ENCODE measurements at places on chromosomes 2 and 18.

DNA sequence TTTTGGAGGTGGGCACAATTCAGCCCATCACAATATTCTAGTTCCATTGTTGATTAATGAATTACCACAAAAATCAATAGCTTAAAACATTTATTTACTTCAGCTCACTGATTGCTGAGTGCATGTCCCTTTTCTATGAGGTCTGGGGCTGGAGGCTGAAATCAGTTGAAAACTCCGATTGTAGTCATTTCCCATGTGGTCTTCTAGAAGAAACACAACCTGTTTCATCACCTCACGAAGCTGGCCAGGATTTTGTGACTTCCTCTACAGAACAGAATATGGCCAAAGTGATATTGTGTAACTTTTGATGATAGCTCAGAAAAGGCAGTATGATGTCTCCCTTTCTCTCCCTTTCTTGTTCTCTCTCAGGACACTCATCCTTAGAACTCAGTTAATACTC lies 44.1 kb upstream of the CYRIA start:
- DNase-seq, result no peak

- DNase-seq, result no peak
Measured at GRCh38 chr2:196487417-196487816, 152.1 kb upstream of the CCDC150 start.

DNA sequence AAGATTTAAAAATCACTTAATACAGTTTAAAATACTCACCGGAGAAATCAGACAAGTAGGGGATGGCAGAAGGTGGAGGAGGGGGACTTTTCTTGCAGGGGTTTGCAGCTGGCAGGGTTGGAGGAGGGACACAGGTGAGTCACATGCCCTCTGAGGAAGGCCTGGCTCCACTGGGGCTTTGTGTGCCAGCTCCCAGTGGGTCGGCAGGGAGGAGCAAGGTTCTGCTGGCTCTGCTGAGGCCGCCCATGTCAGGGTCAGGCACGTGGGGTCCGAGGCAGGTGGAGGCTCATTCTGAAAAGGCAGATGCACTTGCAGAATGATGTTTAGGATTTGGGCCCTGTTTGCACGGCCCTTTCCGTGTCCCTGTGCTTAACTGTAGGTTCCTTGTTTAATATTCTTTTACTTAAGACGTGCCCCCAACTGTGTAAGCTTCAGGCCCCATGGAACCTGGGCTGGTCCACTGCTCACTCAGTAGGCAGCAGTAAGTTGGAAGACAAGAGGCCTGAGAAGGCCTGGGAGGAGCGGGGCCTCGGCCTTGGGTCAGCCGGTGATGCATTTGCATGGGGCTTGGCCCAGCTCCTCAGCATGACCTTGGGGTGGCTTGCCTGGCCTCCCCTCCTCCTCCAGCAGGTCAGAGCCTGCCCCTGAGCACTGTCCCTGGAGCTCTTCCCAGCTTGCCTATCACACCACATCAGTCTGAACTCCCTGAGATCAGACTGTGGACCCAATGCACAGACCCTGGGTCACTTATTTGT lies 141.0 kb downstream of the GLI2 start:
- DNase-seq, result no peak

GRCh38 chr2:237459741-237460174 lies 27.3 kb upstream of the MLPH start:
- DNase-seq, result no peak

- no peak for DNase-seq
Measured at GRCh38 chr2:222320436-222321395, 21.9 kb upstream of the PAX3 start.

DNA sequence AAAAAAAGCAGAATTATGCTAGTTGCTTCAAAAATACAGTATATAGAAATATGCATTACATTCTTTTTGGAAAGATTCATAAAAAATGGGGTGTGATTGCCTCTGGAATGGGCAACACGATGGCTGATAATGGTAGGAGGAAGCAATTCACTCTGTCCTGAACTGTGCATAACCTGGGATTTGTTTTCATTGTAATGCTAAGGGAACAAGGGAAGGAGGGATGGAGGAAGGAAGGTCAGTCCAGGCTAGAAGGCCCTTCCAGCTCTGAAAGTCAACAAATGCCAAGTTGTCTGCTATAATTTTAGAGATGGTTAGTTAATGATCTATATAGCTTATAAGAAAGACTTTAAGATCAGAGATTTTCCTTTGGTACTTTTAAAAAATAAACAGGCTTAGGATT lies 40.8 kb downstream of the BUB1 start:
- no peak for DNase-seq

DNA sequence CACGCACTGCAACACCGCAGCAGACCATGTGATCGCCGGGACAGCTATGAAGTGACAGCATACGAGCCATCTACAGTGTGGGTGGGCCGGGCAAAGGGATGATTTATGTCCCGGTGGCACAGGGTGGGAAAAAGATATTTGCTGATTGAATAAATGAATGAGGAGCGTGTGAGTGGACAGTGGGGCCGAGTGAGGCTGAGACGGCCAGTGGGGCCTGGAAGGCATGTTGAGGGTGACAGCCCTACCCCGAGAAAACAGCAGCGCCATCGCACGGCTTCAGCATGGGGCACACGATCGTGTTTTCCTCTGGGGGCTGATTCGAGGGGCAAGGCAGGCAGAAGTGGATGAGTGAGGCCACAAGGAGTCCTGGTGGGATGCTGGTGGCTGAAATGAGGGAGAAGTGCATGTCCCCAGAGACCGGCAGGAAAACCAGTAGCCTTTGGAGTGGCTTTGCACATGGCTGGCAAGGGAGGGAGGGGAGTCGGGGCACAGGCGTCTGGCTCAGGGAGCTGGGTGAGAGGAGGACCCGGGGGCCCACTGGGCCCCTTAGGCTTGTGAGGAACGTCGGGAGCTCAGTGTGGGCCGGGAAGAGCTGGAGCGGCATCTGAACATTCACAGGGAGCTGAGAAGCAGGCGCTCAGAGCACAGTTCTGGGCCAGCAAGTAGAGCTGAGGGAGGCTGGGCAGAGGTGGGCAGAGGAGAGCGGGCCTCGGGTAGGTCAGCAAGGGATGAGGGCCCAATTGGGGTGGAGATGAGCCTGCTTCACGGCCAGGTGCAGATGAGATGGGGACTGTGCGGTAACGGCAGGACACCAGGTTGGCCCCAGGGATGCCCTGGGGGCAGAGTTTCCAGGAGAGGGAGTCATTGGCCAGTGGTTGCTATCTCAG lies 32.1 kb upstream of the MAL start:
- DNase-seq, result no peak

GRCh38 chr2:111930875-111931274 lies 32.5 kb downstream of the MERTK start:
- no peak for DNase-seq

- DNase-seq, result no peak
Measured at GRCh38 chr18:46411867-46412690, 244.9 kb downstream of the LOXHD1 start.

DNA sequence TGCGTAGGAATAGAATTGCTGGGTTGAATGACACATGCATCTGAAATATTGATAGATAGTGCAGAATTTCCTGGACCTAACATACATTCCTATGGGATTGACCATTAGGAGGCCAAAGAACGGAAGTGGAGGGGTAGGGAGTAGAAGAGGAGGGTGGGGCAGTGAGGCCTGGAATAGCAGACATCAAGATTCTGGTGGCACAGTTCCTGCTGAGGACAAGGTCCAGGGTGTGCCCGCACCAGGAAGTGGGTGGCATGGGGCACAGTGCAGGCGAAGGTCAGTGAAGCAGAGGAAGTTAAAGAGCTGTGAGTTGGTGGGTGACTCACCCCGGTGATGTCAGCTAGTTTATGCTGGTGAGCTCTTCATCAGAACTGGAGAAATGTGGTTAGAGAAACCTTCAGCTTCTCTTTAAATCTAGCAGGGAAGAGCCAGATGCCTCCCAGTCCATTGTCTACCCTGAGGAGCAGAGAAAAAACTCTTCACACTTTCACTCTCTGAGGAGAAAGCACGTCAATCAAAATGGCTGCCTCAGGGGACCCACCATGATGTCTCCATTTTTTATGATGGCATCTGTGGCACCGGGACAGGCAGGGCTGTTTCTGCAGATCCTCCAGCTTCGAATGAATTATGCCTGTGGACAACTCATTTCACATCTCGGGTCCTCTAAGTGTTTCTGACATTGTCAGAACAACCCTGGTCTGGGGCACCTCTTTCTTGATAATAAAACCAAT lies 55.9 kb upstream of the CTLA4 start:
- peak; percentile 37 for DNase-seq

- no peak for DNase-seq
Measured at GRCh38 chr2:28326881-28327505, 65.7 kb upstream of the FOSL2 start.

GRCh38 chr2:216908300-216908699 lies 48.4 kb upstream of the TNP1 start:
- DNase-seq, result no peak

DNA sequence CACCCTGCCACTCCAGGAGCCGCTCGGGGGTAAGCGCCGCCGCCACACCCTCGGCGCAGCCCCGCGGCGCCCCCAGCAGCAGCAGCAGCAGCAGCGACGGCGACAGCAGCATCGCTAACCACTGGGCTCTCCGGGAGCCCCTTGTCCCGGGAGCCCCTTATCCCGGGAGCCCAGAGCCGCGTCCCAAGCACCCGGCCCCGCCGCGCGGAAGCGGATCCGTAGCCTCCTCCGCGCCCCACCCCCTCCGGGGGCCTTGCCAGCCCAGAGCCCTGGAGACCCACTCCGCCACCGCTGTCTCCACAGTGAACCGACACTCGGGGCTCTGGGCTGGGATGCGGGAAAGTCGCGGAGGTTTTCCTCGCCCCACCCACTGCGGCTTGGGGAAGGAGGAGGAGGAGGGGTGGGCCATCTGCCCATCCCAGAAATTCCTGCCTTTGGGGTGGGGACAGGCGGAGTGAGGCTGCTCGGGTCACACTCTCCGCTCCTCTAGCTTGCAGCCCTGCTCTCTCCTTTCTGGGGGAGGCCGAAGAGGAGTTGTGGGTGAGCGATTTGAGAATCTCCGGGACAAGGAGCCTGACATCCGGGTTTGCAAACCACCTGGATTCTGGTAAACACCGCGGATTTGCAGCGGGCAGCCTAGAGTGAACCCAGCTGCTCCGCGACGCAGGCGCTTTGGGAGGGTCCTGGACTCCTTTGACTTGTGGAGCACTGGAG lies at the start of gene PLA2R1:
Gene PLA2R1, minus strand, starts transcription at position 324 of the 714 bp plus-strand sequence. Its CDS starts 212 bp downstream, at position 112.
- no peak for DNase-seq

- no peak for DNase-seq
Measured at GRCh38 chr18:13930964-13931363, 15.6 kb upstream of the MC2R start.

- no peak for DNase-seq
Measured at GRCh38 chr2:96548558-96549465, 12.3 kb downstream of the ARID5A start.

- DNase-seq, result no peak
Measured at GRCh38 chr2:19550750-19551149, 192.3 kb upstream of the OSR1 start.

DNA sequence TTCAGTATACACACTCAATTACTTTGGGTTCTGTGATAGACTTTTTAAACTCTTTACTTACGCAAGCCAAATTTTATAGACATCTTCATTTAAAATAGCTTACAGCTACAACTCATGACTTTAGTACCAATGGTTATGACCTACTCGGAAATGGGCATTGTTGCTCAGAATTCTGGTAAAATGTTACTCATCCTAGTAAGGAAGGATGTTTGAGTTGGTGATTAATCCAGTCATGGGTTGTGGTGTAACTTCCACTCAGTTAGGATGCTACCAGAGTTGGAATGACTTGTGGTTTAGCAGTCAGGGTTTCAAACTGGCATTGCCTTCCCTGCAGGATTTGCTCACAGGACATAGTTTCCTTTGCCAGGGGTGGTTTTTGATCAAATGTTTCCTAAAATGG lies 7.4 kb upstream of the NPC1 start:
- DNase-seq, result no peak

GRCh38 chr2:204074456-204074855 lies 137.9 kb downstream of the ICOS start:
- DNase-seq, result no peak

GRCh38 chr2:10341193-10341592 lies 38.5 kb downstream of the HPCAL1 start:
- no peak for DNase-seq

DNA sequence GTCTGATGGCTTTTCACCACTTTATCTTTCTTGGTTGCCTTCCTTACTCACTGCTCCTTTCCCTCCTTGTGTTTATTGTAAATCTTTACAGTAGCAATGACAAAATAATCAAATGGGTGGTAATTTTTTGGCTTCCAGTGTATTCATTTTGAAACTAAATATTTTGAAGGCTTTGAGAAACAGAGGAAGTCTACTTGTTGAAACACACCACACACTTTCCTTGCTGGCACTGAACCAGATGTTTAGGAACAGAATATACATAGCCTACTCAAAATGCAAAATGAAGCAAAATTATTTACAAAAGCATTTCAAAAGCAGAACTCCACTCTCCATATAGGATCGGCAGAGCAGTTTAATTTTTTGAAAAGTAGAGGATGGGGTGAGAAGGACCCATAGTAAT lies 189.8 kb downstream of the LTBP1 start:
- DNase-seq, result no peak

DNA sequence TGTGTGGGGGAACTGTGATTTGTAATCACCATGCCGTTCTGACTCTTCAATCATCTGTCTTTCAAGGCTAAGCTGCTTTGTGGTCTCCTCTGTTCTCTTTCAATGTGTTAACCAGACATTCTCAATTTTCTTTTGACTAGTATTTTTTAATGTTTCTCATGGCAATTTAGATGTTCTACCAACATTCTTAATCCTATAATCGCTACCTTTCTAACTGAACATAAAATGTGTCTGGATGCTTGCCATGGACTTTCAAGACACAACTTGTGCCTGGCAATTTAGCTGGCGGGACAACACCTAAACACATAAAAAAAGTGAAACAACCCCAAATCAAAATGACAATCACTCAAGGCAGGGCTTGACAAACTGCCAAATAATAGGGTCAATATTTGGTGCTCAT lies 135.0 kb upstream of the ACKR3 start:
- no peak for DNase-seq

DNA sequence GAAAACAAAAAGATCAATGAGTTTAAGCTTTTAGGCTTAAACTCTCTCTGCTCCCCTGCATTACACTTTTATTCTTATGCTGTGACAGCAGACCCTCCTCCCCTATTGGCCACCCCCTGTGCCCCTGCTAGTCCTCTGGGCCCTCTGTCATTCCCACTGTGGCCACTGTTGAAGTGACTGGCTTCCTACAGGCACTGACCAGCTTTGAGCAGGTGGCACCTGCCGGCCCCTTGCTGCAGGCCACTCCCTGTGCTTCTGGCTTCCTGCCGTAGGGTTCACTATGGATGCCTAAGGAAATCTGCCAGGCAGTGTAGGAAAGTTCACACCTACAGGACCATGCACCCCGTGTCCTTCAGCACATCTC lies 156.5 kb upstream of the L3MBTL4 start:
- no peak for DNase-seq

- no peak for DNase-seq
Measured at GRCh38 chr2:203500951-203501350, 34.1 kb downstream of the RAPH1 start.

GRCh38 chr18:61388010-61388409 lies 54.8 kb downstream of the CDH20 start:
- no peak for DNase-seq

All from stimulated activated CD8-positive, alpha-beta memory T cell treated with anti-CD3 and anti-CD28 coated beads, Interleukin-7, amount 100 ng/mL, for 1 hour (primary cell).